ENCODE measurements at places on chromosomes 2 and 18.

GRCh38 chr18:76405681-76406356, 89.2 kb downstream of the ZNF516 start:
- DNase-seq: peak; percentile 62

- no peak for DNase-seq
Measured at GRCh38 chr2:7593360-7593759, 676.1 kb downstream of the RNF144A start.

- DNase-seq: no peak
Measured at GRCh38 chr2:85819811-85820510, 66.2 kb downstream of the ATOH8 start.

DNA sequence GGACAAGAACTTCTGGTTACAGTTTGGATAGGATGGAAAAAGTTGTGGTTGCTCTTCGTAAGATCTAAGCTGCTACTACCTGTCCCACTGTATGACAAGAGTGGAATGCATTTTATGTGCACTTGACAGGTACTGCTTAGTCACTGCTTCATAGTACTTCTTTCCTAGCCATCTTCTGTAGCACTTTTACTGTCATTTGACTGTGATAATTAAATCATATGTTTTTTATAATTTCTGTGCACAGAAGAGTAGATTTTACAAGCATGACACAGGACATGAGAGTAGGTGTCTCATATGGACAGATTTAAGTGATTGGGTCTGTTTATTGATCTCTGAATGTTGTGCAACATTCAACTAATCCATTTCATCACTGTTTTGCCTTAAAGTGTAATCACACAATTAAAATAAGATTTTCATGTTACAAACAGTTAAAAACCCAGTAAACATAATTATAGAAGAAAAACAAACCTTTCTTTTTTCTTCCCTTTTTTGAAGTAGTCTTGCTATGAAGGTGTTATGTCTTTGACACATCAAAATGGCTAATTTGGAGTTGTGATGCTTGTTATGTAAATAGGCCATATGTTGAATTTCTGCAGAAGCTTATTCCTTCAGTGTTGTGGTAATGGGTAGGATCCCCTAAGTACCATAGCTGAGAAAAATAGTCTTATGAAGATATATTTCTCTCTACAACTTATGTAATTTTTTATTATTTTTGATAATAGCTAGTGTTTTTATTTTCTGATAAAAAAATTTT, 3.0 kb downstream of the SPATS2L start:
- DNase-seq: no peak

- no peak for DNase-seq
Measured at GRCh38 chr2:85308896-85309555, 18.8 kb downstream of the TGOLN2 start.

DNA sequence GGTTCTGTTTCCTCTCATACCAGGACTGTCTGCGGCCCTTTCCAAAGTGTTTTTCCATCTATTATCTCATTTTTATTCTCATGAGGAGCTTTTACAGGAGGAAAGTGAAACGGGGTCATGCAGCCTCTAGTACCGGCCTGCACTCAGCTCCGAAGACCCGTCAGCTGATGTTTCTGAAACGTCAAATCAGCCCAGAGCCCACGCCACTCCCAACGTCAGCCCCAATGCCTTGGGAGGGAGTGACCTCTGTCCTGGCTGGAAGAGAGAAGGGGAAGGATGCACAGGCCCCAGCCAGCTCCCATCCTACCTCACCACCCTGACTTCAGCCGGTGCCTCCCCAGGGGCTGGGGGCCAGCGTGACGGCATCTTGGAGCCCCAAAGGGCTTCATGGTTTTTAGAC, 58.5 kb downstream of the ADCY3 start:
- DNase-seq: no peak

DNA sequence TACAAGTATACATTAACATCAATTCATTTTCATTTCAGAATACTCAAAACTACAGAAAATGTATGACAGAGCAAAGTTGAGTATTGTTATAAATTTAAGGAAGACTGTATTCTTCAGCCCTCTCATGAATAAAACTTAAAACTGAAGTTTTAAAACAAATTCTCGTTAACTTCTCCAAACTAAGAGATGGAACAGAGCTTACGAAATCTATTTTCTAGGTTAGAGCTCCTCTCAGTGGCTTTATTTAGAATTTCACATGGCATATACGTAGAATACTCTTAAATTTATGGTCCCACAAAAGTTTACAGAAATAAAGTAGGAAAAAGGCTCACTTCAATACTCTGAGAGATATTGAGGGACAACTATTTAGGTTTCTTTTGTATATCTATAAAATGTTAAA, 612.1 kb downstream of the KCNJ3 start:
- no peak for DNase-seq

- no peak for DNase-seq
Measured at GRCh38 chr2:226079196-226079595, 679.7 kb downstream of the NYAP2 start.

DNA sequence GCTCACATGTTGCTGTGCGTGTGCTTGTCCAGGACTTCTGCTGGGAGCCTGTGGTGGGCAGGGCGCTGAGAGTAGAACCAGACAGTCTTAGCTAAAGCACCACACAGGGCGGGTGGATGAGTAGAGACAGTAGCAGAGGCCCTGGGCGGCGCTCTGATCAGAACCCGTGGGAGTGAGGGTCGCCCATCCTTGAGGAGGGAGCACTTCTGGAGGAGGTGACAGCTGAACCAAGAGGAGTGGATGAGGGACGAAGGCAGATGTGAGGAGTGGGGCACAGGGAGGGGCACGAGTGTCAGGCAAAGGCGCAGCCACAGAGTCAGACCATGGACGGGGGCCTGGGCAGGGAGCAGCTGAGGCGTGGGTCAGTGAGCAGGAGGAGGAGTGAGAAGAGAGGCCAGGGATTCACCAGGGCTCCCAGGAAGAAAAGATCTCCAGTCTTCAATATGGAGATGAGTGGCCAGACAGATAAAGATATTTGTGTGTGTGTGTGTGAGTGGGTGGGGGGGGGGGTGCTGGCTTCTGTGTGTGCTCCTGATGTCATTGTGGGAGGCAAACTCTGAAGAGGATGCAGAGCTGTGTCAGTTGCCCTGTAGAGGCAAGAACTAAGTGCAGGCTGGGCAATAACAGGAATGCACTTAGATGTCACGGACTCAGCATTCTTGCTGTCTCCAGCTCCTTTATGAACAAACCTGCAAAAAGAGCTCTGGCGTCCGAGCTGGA, 79.6 kb downstream of the TPO start:
- no peak for DNase-seq

- no peak for DNase-seq
Measured at GRCh38 chr2:161427664-161428587, 11.8 kb downstream of the TBR1 start.

DNA sequence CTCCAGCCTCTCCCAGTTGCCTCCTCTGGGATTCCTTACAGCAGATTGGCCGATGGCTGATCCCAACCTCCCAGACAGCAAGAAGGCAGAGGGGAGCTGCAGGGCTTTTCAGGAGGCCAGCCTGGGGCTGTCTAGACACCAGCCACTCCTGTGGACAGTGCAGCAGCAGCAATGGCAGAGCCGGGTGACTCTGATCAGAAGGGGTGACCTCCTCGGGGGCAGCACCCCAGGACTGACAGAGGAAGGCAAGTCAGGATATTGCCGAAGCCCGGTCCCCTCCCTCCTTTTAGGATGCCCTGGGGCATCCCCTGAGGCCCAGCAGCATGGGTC, 84.5 kb downstream of the INHBB start:
- no peak for DNase-seq

DNA sequence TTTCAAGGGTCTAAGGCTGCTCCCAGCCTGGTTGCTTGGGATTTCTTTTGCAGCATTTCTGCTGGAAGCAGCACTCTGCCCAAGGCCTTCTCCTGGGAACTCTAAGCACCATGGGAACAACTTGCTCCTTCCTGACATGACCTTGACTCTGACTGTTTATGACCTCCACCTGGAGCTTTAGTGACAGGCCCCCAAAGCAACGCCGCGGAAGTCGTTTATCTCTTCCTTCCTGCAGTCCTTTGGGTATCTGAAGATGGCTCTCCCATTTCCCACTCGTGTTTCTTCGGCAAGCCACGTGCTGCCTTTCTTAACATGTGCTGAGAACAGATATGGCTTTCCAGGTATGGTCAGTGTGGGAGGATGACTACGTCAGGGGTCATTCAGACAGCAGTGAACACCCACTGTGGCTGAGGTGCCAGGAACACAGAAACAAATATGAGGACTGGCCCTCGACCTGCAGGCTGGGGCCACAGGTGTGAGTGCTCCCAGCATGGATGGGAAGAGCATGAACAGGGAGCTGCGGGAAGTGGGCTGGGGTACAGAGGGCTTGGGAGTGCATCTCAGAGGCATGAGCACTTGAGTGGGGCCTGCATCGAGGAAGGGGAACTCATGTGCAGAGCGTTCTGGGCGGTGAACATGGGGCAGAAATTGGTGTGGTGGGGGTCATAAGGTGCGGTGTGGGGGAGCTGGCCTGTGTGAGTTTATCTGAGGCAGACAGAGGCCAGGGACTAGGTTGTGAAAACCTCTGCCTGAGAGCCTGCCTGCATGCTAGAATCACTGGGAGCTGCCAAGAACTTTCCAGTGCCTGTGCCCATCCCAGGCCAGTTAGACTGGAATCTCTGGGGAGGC, 140.5 kb downstream of the TSN start:
- no peak for DNase-seq

DNA sequence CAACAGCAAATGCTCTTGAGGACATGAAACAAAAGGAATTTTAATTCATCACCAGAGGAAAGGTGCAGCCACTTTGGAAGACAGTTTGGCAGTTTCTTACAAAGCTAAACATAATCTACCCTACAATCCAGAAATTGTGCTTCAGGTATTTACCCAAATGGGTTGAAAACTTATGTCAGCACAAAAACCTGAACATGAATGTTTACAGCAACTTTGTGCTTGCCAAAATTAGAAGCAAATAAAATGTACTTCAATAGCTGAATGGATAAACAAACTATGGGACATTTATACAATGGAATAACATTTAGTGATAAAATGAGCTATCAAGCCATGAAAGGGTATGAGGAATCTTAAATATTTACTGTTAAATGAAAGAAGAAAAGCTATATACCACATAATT, 6.9 kb upstream of the MAP2 start:
- no peak for DNase-seq

DNA sequence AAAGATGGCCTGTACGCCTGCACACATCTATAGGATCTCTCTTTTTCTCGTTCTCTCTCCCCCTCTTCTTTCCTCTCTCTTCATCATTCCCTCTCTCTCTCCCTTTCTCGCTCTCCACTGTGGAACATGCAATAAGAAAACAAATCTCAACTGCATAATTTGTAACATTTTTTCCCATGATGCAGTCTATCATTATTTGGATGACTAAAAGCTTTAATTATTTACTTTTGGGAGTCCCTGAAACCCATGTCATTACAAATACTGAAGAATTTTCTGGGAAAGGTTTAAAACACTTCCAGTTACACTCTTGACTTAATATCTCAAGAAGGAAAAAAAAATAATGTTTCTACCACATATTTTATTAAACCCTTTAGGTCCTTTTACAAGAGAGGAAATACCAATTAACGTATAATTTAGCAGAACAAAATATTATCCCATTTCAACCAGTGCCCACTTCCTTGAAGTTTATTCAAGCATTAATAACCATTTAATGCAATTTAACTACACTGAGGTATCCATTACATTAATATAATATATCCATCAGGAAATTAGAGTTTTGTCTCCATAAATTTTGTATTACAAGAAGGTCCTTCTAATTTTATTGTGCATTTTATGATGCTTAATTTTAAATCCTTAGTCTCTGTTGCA, 1615.2 kb upstream of the ACVR2A start:
- DNase-seq: no peak
